ENCODE measurements at places on chromosomes 2 and 18.

DNA sequence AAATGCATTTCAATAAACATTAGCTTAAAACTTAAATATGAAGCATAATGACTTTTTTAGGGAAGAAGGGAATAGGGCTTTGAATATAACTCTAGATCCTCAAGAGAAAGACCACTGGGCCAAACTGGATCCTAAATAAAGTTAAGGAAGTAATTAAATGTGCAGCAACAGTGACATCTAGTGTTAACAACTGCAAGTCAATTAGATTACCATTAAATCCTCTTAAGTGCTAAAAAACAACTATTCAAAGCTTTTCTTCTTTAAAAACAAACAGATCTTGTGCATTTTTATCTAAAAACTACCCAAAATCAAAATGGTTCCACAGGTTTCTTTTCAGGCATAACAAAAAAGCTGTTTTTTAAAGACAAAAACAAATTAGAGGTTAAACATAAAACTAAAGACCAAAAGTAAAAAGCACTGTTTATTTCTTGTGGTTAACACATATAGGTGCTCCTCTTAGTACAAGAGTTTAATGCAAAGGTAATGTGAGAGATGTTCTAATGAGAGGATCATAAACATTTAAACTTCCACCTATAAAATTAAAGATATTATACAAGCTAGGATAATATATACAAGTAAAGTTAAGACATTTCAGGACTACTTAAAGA, 111.4 kb downstream of the THADA start:
- DNase-seq, result peak; percentile 72

GRCh38 chr2:16446706-16447105, 218.9 kb downstream of the CYRIA start:
- no peak for DNase-seq

GRCh38 chr2:46800625-46801349, 114.8 kb downstream of the MCFD2 start:
- no peak for DNase-seq

DNA sequence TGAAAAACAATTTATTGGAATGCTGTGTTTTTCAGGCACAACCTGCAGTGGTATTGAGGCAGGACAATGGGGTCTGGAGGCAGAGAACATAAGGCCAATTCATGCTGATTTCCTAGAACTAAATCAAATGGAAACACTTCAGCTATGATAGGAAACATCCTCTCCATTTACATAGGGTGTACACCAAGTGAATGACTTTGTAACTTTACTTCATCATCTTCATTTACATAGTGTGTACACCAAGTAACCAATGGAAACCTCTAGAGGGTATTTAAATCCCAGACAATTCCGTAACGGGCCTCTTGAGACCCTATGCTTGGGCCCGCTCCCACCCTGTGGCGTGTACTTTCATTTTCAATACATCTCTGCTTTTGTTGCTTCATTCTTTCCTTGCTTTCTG, 32.2 kb upstream of the ST8SIA5 start:
- no peak for DNase-seq

GRCh38 chr2:88919087-88919738, 227.7 kb downstream of the RPIA start:
- no peak for DNase-seq

DNA sequence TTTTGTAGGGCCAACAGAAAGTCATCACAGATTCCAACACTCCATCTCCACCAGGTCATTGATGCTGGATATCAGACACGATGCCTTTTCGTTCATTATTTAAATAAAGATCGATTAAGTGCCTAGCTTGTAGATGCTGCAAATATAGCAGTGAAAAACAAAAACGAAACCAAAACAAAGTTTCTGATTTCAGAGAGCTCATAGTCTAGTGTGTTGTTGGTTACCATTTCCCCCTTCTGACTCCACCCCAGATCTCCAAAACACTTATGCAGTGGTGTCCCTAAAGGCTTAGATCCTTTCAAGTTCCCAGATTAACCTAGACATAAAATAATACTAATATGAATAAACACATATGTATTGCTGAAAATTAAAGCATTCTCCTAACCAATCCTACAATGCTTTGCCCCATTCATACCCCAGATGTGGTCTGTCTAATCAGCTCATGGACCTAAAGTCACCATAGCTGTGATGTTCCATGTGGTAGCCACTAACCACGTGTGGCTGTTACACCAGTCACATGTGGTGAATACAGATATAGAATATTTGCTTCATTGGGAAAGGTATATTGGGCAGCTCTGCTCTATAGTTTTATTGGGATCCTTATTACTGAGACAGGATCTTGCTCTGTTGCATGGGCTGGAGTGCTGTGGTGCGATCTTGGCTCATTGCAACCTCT, 787.2 kb downstream of the TDRD15 start:
- no peak for DNase-seq

GRCh38 chr18:39346916-39347315, 1781.3 kb upstream of the CELF4 start:
- no peak for DNase-seq

DNA sequence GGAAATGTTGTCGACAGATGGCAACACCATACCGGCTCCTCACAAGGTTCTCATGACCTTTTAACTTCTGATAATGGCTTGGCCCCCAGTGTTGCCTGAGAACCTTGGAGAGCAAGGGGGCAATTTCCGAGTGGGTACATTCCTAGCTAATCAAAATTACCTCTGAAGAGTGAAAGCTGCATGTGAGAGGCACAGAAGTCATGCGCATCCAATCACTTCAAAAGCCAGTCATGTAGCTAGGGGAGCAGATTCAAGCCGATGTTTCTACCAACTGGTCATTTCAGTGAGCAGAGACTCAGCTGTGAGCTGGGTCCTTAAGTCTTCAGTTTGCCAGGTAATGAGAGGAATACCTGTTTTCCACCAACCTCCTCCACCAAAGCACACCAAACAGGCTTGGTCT, 111.4 kb downstream of the LIPG start:
- no peak for DNase-seq
